ENCODE measurements at places on chromosomes 11 and 22.

DNA sequence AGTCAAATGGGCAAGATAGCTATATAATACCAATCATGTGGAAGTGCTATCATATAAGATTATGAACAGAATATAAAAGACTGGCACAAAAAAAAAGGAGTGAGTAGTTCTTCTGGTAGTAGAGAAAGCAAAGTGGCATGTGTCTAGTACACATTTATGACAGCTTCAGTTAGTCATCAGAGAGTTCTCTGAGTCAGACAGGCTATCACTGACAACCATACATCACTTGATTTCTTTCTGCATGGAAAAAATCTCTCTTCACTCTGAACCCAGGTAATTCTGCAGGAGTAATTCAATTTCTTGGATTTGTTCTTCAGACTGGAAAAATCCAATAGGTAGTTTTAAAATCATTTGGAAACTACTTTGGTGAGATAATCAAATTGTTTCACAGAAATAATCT, 286.8 kb upstream of the ANO3 start:
- no peak for DNase-seq

GRCh38 chr22:40525250-40525884, 111.2 kb downstream of the MRTFA start:
- no peak for DNase-seq

DNA sequence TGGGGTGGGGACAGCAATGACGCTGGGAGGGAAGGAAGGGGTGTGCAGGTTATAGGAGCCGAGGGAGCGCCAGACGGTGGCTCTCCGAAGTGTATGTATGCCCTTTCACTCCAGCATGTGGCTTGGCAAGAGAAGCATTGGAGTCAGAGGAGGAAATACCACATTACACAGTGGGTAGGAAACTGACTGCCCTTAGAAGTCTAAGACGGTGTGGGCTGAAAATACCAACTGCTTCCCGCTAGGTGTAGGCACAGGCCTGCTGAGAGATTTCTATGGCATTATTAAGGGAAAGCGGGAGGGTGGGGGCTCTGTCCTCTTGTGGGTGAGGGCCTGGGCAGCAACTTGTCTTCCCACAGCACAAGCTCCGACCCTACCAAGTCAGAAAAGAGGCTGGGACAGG, 44.7 kb downstream of the CACNG2 start:
- no peak for DNase-seq

DNA sequence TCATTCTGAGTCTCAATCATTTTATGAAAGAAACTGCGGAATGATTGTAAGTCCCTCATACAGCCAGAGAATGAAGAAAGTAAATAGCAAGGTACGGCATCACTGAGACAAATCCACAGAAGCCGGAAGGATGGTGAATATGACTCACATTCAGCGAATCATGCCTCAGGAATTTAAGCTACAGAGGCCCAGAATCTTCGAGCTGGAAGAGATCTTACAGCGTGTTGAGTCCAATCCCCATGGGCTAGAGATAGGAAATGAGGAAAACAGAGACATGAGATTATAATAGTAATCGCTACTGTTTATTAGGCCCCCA, 173.2 kb downstream of the KIF18A start:
- no peak for DNase-seq

- DNase-seq, result peak; percentile 94
These were observed 96.1 kb downstream of the FDX1 start for GRCh38 chr11:110525883-110526282.

- no peak for DNase-seq
These were observed 12.1 kb downstream of the DCUN1D5 start for GRCh38 chr11:103079833-103080232.

DNA sequence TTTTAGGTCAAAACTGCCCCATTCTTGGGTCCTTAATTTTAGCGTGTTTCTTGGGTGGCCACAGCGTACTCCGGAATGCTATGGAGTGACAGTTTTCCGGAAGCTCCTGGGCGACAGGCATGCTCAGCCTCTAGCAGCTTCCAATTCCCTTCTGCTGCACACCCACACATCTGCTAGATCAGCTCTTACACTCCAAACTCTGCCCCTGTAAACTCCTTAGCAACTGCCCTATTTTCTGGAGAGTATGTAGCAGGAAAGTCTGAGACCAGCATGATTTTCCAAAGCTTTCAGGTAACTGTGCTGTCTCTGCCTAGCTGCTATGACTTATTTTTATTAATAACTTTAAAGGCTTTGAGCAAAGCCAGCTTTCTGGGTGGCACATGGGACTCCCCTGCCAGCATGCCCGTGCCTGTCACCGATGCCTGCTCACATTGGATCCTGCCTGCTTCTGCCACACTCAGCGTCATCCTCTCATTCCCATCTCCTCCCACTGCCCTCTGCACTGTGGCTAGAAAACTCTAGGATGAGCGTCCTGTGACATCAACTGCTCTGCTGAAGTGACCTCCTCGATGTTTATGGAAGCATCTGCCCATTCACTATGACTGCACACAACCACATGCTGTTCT, 17.3 kb downstream of the TOLLIP start:
- DNase-seq, result peak; percentile 23

Data from posterior vena cava (tissue), 2 donors.